ENCODE measurements at places on chromosomes 12 and 14. TPM values are rescaled to one million over a fixed set of nuclear protein-coding genes. Genes with fewer than 3 reads are reported as not detected.
A peak's percentile ranks its signal among the peaks of the same experiment; 100 is the strongest.

COX8C gene
- not detected for total RNA-seq

HOXC9 gene
- 3.8 TPM for total RNA-seq

OASL gene
- total RNA-seq: 0.32 TPM

APOF gene
- not detected for total RNA-seq

CACNA1C gene
- total RNA-seq: 2.6 TPM

RNU4-1 gene
- under 0.01 TPM for total RNA-seq

TPH2 gene
- total RNA-seq: not detected

SCN8A gene
- 0.32 TPM for total RNA-seq

WNT5B gene
- 11.9 TPM for total RNA-seq

SLC5A8 gene
- 0.33 TPM for total RNA-seq

STON2 gene
- 30.2 TPM for total RNA-seq

SENP1 gene
- 36.1 TPM for total RNA-seq

DNA sequence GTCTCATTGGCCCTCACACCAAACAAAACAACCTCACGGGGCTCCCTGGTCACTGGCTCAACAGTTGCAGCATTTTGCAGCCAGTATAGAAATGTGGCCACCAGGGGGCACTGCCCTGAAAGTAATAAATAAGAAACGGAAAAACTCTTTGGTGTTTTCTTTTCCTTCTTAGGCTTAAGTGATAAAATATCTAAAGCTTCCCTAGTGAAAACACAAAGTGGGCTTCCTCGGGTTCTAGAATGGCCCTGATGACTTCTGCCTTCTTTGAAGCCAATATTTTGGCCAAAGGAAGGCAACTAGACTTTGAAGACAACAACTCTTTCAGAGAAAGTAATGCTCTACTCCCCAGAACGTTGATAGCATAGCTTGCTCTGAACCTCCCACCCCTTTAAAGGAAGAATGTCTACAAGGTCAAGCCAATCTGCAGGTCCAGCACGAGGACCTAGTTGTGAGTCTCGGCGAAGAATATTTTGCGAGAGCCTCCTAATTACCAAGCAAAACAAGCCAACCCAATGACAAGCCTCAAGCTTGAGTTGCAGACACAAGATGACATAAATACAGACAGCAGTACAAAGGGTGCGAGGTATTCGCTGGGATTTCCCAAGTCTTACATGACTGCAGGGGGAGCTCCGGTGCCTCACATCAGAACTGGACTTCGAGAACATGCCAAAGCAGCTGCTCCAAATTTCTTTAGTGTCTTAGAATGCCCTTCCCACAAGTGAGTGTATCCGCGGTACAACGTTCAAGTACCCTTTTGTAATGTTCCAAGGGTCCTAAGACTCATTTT is 2.6 kb downstream of the ITPK1 start:
- no peaks in the 10 kb centered on the region for H3K27me3 ChIP-seq
- no peaks in the 10 kb centered on the region for H3K4me1 ChIP-seq
- no peaks in the 10 kb centered on the region for H3K36me3 ChIP-seq
- H3K4me3 ChIP-seq: peak overlapping the region; percentile 91
- DNase-seq: peak; percentile 80
- H3K27ac ChIP-seq: peak overlapping the region; percentile 25

- no peaks in the 10 kb centered on the region for H3K4me1 ChIP-seq
- no peak overlapping the region for H3K27ac ChIP-seq
- no peak overlapping the region for H3K4me3 ChIP-seq
- no peak for DNase-seq
These were observed 137.7 kb downstream of the SPTSSA start for GRCh38 chr14:34324363-34324795.

DNA sequence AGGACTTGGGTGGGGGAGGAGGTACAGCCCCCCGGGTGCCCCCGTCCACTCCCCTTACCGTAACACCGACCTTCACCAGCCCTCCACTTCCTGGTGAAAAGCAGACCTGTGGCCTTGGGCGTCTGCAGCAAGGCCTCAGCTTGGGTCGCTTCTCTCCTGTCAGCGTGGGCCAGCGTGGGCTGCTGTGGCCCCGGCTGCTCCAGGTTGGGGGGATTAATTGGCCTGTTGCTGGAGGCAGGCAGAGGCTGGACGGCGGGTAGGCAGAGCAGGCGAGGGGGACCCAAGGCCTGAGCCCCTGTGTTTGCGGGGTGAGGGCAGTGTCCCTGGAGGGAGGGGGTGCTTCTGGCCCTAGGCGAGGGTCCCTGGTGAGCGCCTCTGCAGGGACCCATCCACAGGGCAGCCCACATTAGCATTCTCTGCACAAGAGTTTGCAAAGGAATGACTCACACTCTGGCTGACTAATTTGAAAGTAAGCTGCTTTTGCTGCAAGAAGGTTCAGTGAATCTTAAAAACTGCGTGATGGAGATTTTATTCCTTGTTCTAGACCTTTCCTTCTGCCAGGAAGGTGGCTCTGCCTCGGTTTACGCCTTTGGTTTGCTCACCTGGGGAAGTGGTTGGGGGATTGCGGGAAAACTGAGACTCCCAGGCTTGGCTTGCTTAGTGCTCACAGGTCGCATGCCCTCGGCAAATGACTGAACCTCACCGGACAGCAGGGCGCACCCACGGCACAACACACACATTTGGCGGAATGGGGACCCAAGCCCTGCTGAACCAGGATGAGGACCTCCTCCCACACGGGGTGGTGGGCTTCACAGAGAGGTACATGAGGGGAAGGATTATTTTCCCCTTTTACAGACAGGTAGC is 37.9 kb upstream of the DLK1 start:
- H3K36me3 ChIP-seq: no peaks in the 10 kb centered on the region

DNA sequence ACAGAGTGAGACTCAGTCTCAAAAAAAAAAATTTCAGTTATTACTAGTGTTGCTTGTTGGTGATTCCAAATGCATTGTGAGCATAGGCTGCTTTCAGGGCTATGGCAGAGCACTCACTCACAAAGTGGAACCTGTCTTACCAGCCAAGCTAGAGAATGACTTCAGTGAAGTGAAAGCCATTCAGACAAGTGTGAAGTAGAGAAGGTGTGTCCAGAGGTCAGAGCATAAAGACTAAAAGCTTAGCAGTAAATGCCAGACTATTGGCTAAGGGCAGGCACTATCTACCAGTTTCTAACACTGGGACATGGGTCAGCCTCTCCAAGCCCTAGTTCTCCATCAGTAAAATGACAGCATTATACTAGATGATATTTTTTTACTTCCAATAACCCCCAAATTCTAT is 12.7 kb downstream of the PPP1R36 start:
- no peaks in the 10 kb centered on the region for H3K27me3 ChIP-seq
- no peak overlapping the region for H3K4me3 ChIP-seq
- no peaks in the 10 kb centered on the region for H3K36me3 ChIP-seq
- H3K4me1 ChIP-seq: no peaks in the 10 kb centered on the region

GRCh38 chr12:47160316-47161244 is 80.8 kb upstream of the AMIGO2 start:
- no peak overlapping the region for H3K27ac ChIP-seq
- no peak for DNase-seq
- H3K4me1 ChIP-seq: no peaks in the 10 kb centered on the region
- H3K27me3 ChIP-seq: no peaks in the 10 kb centered on the region
- H3K4me3 ChIP-seq: no peak overlapping the region
- H3K36me3 ChIP-seq: no peaks in the 10 kb centered on the region

DNA sequence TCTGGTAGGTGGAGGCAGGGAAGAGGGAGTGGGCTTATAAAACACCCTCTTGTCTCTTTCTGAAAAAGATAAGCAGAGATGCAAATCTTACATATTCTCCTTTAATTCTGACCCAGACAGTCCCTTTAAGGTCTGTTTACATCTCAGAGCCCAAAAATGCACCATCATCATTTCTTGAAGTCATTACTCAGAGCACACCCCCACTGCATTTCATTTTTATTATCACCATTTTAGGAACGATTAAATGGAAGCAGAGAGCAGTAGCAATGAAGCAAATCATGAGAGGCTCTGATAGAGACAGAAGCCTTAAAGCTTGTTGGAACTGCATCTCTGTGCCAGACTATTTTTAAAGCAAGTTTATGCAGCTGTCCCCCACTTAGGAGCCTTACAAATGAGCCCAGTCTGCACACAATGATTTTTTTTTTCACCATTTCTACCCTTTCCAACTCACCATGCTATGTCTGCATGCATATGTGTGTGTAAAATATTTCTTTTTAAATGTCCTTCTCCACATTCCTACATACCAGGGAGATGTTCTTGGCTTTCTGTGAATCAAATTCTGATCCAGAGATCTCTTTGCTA is 311.0 kb downstream of the GRIN2B start:
- no peaks in the 10 kb centered on the region for H3K27me3 ChIP-seq
- DNase-seq: no peak
- no peaks in the 10 kb centered on the region for H3K36me3 ChIP-seq

DNA sequence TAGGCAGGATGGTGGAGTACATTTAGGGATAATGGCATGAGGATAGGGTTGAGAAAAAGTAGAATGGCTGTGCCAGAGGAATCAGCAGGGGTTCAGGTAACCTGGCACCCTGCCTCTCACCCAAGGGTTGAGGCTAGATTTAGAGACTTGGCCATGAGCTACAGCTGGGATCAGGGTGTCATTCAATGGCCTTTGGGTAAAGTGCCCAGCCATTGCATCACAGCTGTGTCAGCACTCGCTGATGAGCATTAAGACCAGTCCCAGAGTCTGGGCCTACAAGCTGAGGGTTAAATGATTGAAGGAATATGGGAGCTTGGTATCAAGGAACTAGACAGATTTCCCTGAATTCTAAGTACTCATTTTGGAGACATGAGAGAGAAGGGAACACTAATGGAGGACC is 113.9 kb downstream of the PRIMA1 start:
- H3K4me1 ChIP-seq: no peaks in the 10 kb centered on the region
- H3K4me3 ChIP-seq: no peak overlapping the region
- no peak for DNase-seq

DNA sequence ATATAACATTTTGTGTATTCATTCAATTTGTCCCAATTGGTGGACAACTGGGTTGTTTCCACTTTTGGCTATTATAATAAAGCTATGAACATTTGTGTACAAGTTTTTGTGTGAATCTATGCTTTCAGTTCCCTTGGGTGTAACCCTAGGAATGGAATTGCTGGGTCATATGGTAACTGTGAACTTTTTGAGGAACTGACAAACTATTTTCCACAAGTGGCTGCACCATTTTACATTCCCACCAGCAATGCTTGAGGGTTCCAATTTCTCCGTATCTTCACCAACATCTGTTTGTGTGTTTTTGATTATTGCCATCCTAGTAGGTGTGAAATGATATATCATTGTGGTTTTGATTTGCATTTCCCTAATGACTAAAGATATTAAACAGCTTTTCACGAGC is 13.0 kb downstream of the LPCAT3 start:
- H3K27ac ChIP-seq: no peak overlapping the region
- H3K4me3 ChIP-seq: no peak overlapping the region
- no peak for DNase-seq
- no peaks in the 10 kb centered on the region for H3K36me3 ChIP-seq
- no peaks in the 10 kb centered on the region for H3K27me3 ChIP-seq
